ENCODE measurements at places on chromosomes 5 and 9.

DNA sequence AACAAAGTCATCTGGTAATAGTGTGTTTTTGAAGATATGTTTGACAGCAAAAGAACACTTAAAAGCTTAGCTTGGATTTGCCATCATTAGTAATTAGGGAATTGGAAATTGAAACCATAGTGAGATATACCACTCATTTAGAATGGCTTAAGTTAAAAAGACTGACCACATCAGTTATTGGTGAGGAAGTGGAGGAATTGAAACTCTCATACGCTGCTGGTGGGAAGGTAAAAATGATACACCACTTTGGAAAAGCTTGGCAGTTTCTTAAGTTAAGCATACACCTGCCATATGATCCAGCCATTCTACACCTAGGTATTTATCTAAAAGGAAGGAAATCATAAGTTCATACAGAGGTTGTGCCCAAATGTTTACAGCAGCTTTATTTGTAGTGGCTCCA is 213.2 kb downstream of the TRIO start:
- no peak for DNase-seq

DNA sequence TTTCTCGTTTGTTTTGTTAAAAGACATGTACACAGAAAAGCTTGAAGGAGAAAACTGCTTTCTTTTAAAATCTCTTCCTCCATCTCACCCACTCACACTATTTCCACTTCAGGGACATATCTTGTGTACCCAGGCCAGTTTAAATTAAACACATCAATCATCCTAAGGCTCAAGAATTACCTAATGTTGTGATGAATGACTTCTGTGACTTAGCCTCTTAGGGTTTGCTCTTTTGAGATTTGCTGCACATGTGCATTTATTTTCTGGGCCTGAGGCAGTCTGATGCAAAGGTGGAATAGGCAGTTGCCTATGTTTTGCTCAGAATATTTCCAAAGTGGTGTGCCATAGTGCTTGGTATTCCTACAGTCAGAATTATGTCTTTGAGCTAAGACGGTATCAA is 439.9 kb upstream of the CHD1 start:
- no peak for DNase-seq

DNA sequence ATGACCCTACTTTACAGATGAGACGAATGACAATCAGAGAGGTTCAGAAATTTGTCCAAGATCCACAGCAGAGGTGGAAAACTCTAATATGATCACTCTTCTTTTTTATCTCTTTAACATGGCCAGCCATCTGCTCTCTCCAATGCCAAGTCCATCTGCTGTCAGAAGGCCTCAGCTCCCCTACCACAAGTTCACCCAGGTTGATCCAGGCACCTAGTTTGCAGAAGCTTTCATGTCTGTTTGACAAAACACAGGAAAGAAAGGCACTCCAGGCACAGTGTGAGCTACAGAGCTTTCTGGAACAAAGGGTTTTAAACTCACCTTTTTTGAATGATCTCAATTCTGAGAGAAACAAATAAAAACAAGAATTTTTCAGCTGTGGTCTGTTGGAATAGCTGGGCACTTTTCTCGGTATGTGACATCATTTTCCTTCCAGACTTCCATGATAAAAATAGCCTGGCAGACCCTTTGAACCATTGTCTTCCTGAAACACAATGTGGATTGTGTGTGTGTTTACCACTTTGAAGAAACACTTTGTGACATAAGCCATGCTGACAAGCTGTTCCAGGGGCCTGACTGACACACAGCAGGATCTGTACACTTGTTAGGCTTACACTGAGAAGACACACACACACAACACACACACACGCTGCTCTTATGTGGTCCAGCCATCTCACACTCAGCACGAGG is 214.3 kb downstream of the AGTPBP1 start:
- DNase-seq = no peak

DNA sequence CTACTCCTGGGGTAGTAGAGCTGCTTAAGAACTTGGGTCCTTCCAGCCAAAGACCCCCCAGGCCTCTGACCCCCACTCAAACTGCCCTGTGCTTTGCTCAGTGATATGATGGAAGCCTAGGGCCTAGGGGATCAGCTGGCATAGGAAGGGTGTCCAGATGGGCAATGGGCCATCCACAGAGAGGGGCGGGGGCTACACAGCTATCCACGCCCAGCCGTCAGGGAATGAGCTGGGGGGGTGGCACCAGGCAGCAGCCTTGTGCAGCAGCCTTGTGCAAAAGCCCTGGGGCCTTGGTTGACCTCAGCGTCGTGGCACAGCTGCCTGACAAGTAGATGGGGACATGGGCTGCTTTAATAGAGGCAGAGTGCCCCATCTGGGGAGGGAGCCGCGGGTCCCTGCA is 43.2 kb downstream of the DAB2IP start:
- DNase-seq = no peak

- no peak for DNase-seq
Observed at GRCh38 chr9:3887786-3888496, 362.1 kb upstream of the RFX3 start.

DNA sequence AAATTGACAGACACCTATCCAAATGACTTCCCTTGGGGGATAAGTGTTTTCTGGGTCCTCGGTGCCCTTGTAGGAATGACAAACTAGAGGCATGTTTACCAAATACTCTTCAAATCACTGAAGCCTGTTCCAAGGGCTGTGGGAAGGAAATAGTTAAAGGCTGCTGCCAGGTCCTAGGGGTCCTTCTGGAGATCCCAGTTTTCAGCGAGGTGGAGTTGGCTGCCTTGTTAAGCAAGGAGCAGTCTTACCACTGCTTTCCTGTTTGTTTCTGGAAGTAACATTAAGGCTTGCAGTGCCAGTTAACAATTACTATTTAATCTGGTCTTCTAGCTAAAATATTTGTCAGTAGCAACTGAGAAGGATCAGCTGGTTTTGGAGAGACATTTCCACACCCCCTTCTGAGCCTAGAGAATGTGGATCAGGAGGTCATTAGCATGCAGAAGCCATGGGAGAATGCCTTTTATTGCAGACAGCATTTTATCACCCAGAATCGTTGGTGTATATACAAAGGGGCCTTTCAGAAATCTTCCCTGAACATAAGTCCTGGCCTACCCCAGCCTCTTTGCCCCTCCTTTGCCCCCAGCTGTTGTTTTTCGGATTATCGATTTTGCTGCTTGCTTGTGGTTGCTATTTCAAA is 238.8 kb downstream of the DMAC1 start:
- no peak for DNase-seq

DNA sequence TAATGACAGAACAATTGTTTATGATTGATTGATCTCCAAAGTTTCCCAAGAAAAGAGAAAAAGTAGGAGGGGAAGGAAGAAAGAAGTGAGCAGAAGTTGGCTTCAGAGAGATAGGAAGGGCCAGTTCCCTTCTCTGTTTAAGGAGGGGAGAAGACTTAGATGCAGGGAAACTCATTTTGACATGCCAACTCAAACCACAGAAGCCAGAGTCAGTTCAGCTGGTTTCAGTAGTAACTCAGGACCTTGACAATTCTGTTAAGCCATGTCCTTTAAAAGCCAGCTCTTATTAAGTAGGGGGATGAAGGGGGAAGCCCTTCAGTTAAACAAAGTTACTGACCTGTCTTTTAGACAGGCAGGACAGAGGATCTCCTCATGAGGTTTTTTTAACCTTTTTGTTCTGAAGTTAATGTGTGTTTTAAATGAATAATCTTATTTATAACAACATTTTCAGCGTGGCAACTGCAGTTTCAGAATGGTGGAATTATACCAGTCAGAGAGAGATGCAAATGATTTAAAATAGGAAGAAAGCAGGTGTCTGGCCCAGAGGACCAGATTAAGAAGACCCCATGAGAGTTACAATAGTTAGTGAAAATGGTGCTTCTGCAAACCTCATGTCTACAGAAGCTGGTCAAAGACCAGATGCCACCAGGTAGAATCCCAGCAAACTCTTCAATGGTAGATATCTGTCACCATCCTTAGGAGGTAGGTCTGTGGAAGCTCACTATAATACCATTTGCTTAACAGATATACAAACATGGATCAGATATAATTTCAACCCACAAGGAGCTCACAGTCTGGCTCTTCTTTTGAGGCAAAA is 29.3 kb upstream of the ABL1 start:
- DNase-seq = no peak

DNA sequence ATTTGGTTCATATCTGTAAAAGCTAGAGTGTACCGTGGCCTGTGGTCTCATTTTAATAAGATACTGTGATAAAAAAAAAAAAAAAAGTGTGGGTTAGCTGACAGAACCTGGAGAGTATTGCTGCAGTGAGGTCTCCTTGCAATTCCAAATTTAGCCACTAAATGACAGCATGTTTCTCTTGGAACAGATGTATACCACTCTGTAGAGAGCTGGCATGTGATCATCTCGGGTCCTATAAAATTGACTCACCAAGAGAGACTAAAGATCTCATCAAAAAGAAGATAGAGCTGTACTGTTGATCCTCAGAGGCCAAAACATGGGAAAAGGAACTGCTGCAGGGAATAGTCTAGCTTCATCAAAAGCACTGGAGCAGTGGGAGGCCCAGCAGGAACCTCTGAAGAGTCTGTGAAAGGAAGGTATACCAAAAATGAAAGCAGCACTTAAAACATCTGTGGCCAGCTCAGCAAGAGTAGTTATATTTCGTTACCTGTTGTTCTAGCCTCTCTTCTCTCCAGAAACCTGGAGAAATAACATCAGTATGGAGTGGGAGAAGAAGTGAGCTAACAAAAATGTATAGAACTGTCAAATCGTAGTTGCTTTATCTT is 826.8 kb downstream of the EFNA5 start:
- no peak for DNase-seq

DNA sequence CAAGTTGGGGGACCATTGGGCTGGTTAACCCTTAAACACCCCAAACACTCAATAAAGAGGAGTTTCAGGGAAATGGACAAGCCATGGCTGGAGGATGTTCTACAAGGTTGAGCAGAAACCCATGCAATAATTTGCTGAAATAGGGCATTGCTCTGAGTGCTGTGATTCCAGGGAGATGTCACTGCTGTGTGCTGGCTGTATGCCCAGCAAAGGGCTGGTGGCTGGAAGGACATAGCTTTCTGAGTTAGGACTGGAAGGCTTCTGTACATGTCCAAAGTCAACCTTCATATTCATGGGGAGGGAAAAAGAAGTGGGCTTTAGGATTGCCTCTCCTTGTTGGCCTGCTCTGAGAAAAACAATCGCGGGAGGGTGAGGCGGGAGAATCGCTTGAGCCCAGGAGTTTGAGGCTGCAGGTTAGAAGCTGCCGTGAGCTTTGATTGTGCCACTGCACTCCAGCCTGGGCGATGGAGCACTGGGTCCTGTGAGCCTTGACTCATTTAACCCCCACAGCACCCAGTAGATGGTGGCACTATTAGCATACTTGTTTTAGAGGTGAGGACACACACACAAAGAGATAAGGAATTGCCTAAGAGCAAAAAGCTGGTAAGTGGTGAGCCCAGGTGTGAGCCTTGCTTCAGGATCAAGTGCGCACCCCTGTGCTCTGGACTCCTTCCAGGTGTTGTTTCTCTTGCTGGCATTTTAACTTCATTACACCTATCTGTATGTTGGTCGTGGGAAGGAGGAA is 20.4 kb downstream of the IL12B start:
- DNase-seq = no peak

DNA sequence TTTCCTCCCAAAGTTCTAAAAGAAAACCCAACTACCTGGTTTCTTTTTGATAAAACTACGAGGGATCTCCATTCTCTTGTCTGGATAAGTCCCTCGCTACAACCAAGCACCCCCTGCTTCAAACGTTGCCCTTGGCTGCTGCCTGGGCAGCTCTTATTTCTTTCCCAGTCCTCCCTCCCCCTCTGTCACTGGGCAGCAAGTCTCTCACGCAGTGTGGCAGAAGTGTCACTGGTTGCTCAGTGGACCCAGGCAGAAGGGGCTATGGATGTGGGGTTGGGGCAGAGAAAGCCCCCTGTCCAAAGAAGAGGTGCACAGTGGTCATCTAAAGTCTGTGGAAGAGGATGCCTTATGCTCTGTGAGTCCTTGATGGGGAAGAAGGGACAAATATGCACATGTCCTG is 7.2 kb upstream of the SMIM32 start:
- no peak for DNase-seq

- no peak for DNase-seq
Observed at GRCh38 chr5:177437623-177438022, 9.0 kb upstream of the PRR7 start.

GRCh38 chr5:79464695-79465332 is 49.1 kb downstream of the HOMER1 start:
- no peak for DNase-seq

- no peak for DNase-seq
Observed at GRCh38 chr9:21883642-21884041, 81.2 kb downstream of the MTAP start.

- DNase-seq = no peak
Observed at GRCh38 chr5:75536147-75536546, 24.5 kb downstream of the POLK start.

- no peak for DNase-seq
Observed at GRCh38 chr5:1873243-1873959, 9.3 kb downstream of the IRX4 start.

- DNase-seq = peak; percentile 49
Observed at GRCh38 chr9:2016408-2017330, 1.5 kb downstream of the SMARCA2 start.

- no peak for DNase-seq
Observed at GRCh38 chr5:81254886-81255559, 21.9 kb downstream of the CKMT2 start.

DNA sequence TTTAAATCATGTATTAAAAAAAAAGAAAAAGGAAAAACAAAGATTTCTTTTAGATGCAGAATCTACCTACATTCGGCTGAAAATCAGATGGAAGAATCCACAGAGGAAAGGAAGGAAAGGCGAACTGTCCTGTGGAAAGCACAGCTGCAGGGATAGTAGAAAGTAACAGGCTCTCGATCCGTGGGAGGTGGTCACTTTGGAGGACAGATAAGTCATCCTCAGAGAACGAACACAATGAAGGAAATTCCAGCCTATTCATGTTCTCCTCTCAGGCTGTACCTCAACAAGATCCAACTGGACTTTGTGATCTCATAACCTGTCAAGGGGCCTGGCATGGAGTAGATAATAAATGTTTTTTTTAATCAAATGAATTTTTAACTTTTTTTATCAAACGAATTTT is 72.8 kb downstream of the NR6A1 start:
- DNase-seq = no peak

GRCh38 chr9:127336086-127336485 is 60.9 kb upstream of the SLC2A8 start:
- no peak for DNase-seq

GRCh38 chr5:39570403-39571027 is 145.7 kb upstream of the DAB2 start:
- no peak for DNase-seq

GRCh38 chr5:5369051-5369605 is 53.3 kb upstream of the ICE1 start:
- DNase-seq = no peak

Measured in stimulated activated CD4-positive, alpha-beta T cell treated with anti-CD3 and anti-CD28 coated beads, Interleukin-12 subunit alpha, Interleukin-12 subunit beta, amount 100 ng/mL, for 24 hours (primary cell).